ENCODE measurements at places on chromosomes 12 and 14.
A peak's percentile ranks its signal among the peaks of the same experiment; 100 is the strongest.

GRCh38 chr12:9130244-9130643, 14.5 kb upstream of the A2M start:
- no peak overlapping the region for H3K27ac ChIP-seq
- no peaks in the 10 kb centered on the region for H3K36me3 ChIP-seq
- H3K27me3 ChIP-seq, result no peaks in the 10 kb centered on the region
- H3K4me1 ChIP-seq, result no peaks in the 10 kb centered on the region
- DNase-seq, result no peak
- H3K4me3 ChIP-seq, result no peak overlapping the region

DNA sequence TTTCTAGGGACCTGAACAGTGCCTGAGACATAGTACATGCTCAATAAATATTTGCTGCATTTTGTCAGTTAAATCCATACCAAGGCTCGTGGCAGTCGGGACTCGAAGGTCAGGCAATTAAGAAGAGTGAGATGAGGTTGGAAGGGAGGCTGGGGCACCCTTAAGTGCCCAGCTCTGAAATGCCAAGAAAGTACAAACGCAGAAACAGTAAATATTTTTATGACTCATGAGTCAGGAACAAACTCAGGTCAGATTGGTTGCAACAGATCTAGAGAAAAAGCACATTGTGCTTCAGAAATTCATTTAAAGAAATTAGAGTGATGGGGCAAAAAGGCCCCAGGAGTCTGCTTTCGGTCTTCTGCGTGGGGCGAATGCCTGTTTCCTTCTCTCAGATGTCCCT, 83.0 kb upstream of the FZD10 start:
- no peak for DNase-seq

DNA sequence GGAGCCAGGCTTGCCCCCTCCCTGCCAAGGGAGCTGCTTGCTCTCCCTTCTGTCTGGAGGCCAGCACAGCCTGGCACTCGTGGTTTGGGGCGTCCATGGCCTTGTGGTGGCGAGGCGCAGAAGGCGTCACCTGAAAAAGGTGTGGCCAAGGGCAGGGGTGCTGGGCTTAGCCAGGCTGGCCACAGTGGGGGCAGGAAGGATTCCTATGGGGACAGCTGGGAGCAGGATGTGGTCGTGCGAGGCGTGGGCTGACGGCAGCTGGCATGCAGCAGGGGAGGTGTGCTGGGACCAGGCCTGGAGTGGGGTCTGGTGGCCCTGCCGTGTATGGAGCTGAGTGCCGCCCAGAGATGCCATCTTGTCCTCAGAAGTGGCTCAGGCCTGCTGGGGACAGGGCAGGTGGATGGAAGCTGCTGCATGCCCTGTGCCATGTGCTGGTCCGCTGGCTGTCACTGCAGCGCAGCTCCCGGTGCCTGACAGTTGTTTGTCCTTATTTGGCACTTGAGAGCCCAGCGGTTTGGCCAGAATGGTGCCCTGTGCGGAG, 30.0 kb downstream of the SH2B3 start:
- peak; percentile 49 for DNase-seq
- no peaks in the 10 kb centered on the region for H3K27me3 ChIP-seq
- peak overlapping the region; percentile 97 for H3K27ac ChIP-seq
- no peak overlapping the region for H3K4me3 ChIP-seq
- H3K4me1 ChIP-seq, result peaks cover 94% of the 10 kb centered on the region

DNA sequence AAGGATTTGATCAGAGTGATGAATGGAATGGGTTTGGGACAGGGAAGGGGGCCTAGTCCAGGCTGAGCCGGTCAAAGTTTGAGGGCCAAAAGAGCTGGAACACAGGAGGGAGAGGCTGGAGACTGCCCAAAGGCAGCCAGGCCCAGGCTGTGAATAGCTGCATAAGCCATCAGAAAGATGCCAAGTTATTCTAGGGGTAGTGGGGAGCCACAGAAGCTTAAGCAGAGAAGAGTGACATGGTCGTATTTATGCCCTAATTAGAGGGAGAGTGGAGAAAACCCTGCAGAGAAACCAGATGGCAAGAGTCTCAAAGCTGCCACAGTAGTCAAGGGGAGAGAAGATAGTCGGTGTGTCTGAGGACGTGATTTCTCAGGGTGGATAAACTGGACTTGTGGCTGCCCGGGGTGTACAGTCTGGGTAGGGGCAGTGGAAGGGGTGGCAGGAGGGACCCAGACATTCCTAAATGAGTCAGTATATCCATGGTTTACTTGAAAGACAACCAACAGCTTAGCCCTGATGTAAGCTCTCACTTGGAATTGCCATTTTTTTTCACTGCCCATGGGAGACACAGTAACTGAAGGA, 99.2 kb downstream of the PRICKLE1 start:
- no peaks in the 10 kb centered on the region for H3K36me3 ChIP-seq
- no peaks in the 10 kb centered on the region for H3K27me3 ChIP-seq
- no peaks in the 10 kb centered on the region for H3K4me1 ChIP-seq
- H3K4me3 ChIP-seq, result no peak overlapping the region

- no peaks in the 10 kb centered on the region for H3K4me1 ChIP-seq
- no peak overlapping the region for H3K4me3 ChIP-seq
- H3K27me3 ChIP-seq, result no peaks in the 10 kb centered on the region
- no peak for DNase-seq
- peaks cover 11% of the 10 kb centered on the region for H3K36me3 ChIP-seq
Observed at GRCh38 chr12:21456291-21456780, 18.9 kb downstream of the PYROXD1 start.

DNA sequence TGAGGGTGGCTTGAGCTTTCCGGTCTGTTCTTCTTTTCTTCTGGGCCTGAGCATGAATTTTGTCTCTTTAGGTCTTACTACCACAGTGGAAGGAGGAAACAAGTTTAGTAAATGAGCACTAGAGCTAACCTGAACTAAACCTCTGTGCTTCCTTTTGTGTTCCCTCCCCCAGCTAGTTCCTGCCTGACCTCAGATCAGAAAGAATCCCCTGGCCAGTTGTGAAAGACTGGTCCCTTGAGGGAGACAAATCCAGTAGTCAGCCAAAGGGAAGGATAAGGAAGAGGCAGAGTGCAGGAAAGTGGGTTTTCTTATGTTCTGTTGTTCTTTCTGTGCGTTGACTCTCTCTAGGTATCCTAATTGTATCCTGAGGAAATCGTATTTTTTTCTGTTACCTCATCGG, 17.5 kb downstream of the ZNF664 start:
- peaks cover 24% of the 10 kb centered on the region for H3K4me1 ChIP-seq
- H3K27ac ChIP-seq, result peak overlapping the region; percentile 25
- no peaks in the 10 kb centered on the region for H3K27me3 ChIP-seq
- H3K4me3 ChIP-seq, result no peak overlapping the region
- H3K36me3 ChIP-seq, result peaks cover 47% of the 10 kb centered on the region
- no peak for DNase-seq

GRCh38 chr14:59688224-59689170, 111.9 kb upstream of the CCDC175 start:
- H3K36me3 ChIP-seq, result no peaks in the 10 kb centered on the region
- no peak overlapping the region for H3K27ac ChIP-seq
- no peaks in the 10 kb centered on the region for H3K27me3 ChIP-seq
- no peaks in the 10 kb centered on the region for H3K4me1 ChIP-seq
- DNase-seq, result peak; percentile 12

DNA sequence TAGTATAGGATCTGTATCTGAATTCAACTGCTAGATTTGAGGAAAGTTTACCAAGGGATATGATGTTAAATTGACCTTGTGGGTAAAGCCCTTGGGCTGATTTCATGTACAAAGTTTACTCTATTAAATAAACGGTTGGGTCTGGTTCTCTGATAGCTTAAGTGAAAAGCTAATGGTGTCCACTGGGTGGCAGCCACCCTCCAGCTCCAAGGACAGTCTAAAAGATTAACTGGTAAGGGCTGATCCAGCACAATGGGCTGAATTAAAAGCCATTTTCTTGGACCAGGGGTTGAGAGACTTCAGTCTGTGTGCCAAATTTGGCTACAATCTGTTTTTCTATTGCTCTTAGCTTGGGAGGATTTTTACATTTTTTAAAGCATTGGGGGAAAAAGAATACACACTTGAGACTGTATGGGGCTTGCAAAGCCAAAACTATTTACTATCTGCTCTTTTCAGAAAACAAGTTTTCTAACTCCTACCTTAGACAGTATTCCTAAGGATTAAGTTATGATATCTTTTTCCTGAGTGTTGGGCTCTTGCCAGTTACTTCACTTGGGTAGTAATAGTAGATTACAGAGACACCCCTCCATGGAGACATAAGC, 116.5 kb downstream of the GPHN start:
- DNase-seq, result peak; percentile 35
- no peak overlapping the region for H3K27ac ChIP-seq
- no peak overlapping the region for H3K4me3 ChIP-seq
- H3K4me1 ChIP-seq, result no peaks in the 10 kb centered on the region
- no peaks in the 10 kb centered on the region for H3K36me3 ChIP-seq

- peaks cover 27% of the 10 kb centered on the region for H3K4me1 ChIP-seq
- H3K36me3 ChIP-seq, result no peaks in the 10 kb centered on the region
- peak overlapping the region; percentile 80 for H3K4me3 ChIP-seq
- no peaks in the 10 kb centered on the region for H3K27me3 ChIP-seq
Observed at GRCh38 chr14:103560691-103561090, 1.8 kb downstream of the BAG5 start.

- peaks cover 19% of the 10 kb centered on the region for H3K4me1 ChIP-seq
- H3K4me3 ChIP-seq, result no peak overlapping the region
Observed at GRCh38 chr12:569091-569676, 94.1 kb downstream of the NINJ2 start.

GRCh38 chr12:110369992-110370391, 33.5 kb downstream of the ANAPC7 start:
- peaks cover 1% of the 10 kb centered on the region for H3K36me3 ChIP-seq
- no peak for DNase-seq
- H3K4me1 ChIP-seq, result peaks cover 18% of the 10 kb centered on the region
- H3K27me3 ChIP-seq, result no peaks in the 10 kb centered on the region

DNA sequence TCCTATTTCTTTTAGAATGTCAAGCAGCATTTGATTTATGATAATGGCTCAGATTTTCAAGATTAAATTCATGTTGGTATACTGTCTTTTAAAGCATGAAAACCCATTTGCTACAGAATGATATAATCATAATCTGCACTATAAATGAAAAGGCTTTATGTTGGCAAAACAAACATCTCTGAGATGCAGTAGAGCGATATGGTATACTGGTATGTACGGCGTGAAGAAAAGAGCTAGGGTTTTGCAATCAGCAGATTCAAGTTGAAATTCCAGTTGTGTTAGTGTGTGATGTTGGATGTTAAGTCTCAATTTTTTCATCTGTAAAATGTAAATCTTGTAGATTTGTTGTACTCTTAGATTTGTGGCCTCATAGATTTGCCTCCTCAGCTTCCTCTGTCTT, 53.2 kb upstream of the DYRK2 start:
- no peak overlapping the region for H3K4me3 ChIP-seq
- H3K27me3 ChIP-seq, result no peaks in the 10 kb centered on the region
- no peak for DNase-seq
- no peak overlapping the region for H3K27ac ChIP-seq
- peaks cover 15% of the 10 kb centered on the region for H3K4me1 ChIP-seq
- no peaks in the 10 kb centered on the region for H3K36me3 ChIP-seq

DNA sequence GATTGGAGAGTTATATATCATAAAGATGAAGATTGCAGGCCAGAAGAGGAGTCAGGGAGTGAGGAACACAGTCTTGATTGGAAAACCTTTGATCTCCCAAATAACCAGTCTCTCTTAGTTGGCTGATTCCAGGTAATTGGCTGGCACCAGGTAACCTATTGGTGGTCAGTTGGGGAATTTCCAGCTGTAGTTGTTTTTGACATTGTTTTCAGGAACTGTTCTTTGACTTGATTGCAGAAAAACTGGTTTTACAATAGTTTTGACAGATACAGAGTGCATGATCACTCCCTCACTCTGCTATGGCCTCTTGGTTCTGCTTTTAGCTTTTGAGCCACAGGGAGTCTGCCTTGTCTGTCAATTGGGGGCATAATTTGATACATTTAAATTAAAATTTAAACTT, 71.6 kb downstream of the ZNF641 start:
- H3K4me3 ChIP-seq, result no peak overlapping the region
- H3K36me3 ChIP-seq, result no peaks in the 10 kb centered on the region
- no peak for DNase-seq
- no peaks in the 10 kb centered on the region for H3K4me1 ChIP-seq
- H3K27me3 ChIP-seq, result no peaks in the 10 kb centered on the region

GRCh38 chr12:9124383-9125031, 8.8 kb upstream of the A2M start:
- H3K4me1 ChIP-seq, result no peaks in the 10 kb centered on the region
- no peaks in the 10 kb centered on the region for H3K36me3 ChIP-seq
- DNase-seq, result no peak
- H3K27me3 ChIP-seq, result no peaks in the 10 kb centered on the region

GRCh38 chr12:104864668-104865067, 93.4 kb downstream of the SLC41A2 start:
- H3K27me3 ChIP-seq, result no peaks in the 10 kb centered on the region
- no peak for DNase-seq
- no peaks in the 10 kb centered on the region for H3K36me3 ChIP-seq
- H3K4me1 ChIP-seq, result no peaks in the 10 kb centered on the region
- H3K4me3 ChIP-seq, result no peak overlapping the region

- H3K27me3 ChIP-seq, result peaks cover 11% of the 10 kb centered on the region
- H3K4me3 ChIP-seq, result no peak overlapping the region
Observed at GRCh38 chr12:75548879-75549278, 37.5 kb upstream of the KRR1 start.

DNA sequence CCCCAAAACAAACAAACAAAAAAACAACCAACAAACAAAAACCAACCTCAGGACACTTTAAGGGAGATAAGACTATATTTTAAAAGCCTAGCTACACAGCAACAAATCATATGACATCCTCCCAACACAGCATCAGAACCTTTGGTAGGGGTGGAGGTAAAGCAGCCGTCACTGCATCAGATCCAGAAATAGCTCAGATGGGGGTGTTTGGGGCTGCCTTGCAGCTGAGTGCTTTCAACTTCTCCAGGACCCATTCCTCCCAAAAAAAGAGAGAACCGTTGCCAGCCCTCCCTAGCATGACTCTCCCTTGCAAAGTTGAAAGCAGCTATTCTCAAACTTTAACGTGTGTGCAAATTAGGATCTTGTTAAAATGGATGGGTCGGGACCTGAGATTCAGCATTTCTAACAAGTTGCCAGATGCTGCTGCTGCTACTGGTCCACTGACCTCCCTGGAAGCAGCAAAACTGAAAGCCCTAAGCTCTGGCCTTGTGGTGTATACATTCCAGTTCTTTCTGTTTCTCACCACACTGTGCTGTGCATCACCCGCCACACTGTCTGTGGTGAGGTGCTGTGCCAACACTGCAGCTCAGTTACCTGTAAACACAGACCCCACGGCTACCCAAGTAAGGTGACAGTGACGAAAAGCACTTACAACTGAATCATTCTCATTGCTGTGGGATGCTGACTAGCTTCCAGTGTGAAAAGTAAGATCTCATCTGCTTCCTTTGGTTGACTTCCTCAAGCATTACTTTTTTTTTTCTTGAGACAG, 54.0 kb downstream of the SLC38A1 start:
- H3K27me3 ChIP-seq, result no peaks in the 10 kb centered on the region
- H3K36me3 ChIP-seq, result peaks cover 35% of the 10 kb centered on the region
- DNase-seq, result peak; percentile 67
- H3K4me1 ChIP-seq, result peaks cover 92% of the 10 kb centered on the region
- H3K27ac ChIP-seq, result peak overlapping the region; percentile 96
- H3K4me3 ChIP-seq, result no peak overlapping the region

GRCh38 chr12:62767496-62767895, 167.5 kb downstream of the PPM1H start:
- no peak for DNase-seq
- no peaks in the 10 kb centered on the region for H3K27me3 ChIP-seq
- H3K4me3 ChIP-seq, result no peak overlapping the region
- no peaks in the 10 kb centered on the region for H3K36me3 ChIP-seq

GRCh38 chr14:71362920-71363584, 455.8 kb downstream of the PCNX1 start:
- peak; percentile 80 for DNase-seq
- H3K4me1 ChIP-seq, result peaks cover 86% of the 10 kb centered on the region
- no peaks in the 10 kb centered on the region for H3K36me3 ChIP-seq
- H3K27ac ChIP-seq, result peak overlapping the region; percentile 95

GRCh38 chr14:93775158-93775557, 13.1 kb downstream of the PRIMA1 start:
- H3K4me1 ChIP-seq, result no peaks in the 10 kb centered on the region
- no peak overlapping the region for H3K4me3 ChIP-seq
- DNase-seq, result no peak
- no peak overlapping the region for H3K27ac ChIP-seq
